ENCODE measurements at places on chromosomes 12 and 14.

- DNase-seq, result no peak
Observed at GRCh38 chr14:76376409-76376877, 506 bp downstream of the ESRRB start.

DNA sequence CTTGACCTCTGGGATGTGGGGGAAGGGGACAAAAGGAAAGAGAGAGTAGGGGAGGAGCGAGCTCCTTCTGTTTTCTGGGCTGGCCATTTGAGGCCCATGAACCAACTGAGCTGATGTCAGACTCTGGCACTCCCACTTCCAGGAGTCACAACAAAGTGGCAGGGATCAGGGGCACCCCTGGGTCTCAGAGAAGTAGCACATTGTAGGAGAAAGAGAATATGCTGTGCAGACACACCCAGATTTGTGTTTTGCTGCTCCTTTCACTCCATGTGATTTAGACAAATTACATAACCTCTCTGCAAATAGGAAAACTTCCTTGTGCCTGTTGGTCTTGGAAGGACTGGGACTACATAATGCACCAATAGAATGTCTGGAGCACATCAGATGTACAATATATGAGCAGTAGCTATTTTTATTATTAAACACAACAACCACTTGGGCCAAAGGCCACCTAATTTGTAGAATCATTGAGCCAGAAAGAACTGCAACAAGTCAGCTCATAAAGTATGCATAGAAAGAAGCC is 265.5 kb downstream of the ZFP36L1 start:
- no peak for DNase-seq

DNA sequence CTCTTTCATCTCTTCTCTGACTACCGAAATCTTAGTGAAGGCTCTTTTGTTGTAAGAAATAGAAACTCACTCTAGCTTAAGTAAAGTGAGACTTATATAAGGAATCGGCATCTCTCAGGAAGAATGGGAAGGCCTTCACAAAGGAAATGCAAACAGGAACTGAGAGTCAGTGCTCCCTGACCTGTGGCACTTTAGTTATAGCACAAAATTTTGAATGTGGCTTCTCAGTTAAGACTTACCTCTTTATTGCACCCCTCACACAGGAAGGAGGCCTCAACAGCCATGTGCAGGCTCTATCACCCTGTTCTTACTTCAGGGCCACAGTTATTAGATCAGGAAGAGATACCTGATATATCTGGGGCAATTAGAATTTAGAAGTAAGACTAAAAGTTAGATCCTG is 224.7 kb upstream of the EGLN3 start:
- DNase-seq, result no peak

GRCh38 chr14:105355850-105356604 is 41.5 kb downstream of the PACS2 start:
- DNase-seq, result no peak

DNA sequence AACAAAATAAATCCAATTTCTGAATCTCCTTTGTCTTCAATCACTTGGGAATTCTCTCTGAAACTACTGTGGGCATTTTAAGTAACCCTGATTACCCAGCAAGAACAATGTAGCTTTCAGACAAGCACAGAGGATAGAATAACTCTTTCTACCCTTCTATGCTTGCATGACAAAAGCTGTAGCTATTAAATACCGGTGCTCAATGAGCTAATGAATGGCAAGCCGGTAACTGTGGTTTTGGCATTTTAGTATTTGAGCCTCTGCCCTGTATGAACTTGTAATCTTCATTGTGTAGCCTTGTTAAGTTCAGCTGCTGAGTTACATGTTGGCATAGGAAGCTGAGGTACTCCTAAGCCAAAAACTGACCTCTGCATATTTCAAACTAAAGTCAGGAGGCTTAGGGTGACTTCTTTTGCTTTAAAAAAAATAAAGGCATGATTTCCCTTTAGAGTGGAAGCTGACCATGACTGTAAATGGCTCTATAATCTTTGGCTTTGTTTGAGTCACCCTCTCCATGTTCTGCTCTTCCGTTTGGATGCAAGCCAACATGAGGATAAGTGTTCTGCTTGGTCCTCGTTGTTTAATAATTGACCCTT is 171.0 kb upstream of the HIF1A start:
- no peak for DNase-seq

DNA sequence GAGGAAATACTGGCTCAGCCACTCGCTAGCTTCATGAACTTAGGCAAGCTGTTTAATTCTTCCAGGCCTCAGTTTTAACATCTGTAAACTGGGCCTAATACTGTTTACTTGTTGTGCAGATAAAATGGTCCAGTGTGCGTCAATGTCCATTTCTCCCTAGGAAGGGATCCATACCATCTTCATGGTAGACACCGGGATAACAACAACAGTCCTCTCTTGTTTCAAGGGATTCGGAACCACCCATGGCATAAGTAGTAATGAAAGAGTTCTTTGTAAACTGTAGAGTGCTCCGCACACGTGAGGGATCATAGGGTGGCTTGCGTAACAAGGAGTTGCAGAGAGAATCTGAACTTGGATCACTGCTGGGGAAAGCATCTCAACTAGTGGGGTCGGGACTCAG is 17.3 kb upstream of the CHGA start:
- no peak for DNase-seq

DNA sequence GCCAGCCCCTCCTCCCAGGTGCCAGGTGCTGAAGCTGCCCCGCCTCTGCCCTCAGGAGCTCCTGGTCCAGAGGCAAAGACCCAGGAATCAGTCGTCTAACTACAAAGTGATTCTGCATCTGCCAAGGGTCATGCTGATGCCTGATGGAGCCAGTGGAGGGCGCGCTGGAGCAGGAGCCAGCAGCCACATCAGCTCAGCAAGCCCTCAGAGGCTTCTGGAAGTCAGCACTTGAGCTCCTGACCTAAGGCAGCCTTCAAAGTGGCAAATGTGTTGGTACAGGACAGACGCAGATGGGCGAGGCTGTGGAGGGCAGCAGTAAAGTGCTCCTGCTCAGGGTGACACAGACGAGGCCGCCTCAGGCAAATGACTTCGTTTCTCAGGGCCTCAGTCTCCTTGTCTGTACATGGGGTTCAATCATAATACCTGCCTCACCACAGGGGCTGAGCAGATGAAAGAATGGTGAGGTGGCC is 10.9 kb downstream of the C12orf43 start:
- DNase-seq, result peak; percentile 56

DNA sequence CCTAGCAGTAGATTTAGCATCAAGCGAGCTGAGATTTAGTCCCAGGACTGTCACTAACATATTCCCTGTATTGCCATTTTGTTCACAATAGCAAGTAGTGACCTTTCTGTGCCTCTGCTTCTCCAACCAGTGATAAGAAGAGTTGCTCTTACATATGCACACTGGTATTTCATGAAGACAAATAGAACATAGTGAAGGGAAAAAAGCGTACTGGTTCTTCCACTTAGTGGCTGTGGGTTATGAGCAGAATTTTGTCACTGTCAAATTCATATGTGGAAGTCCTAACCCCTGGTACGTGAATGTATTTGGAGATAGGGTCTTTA is 12.3 kb upstream of the PPFIBP1 start:
- no peak for DNase-seq

- no peak for DNase-seq
Observed at GRCh38 chr12:127296591-127296990, 970.4 kb upstream of the TMEM132C start.

- no peak for DNase-seq
Observed at GRCh38 chr12:77559400-77560074, 271.2 kb upstream of the NAV3 start.

GRCh38 chr12:106359646-106360399 is 2.3 kb downstream of the POLR3B start:
- no peak for DNase-seq

DNA sequence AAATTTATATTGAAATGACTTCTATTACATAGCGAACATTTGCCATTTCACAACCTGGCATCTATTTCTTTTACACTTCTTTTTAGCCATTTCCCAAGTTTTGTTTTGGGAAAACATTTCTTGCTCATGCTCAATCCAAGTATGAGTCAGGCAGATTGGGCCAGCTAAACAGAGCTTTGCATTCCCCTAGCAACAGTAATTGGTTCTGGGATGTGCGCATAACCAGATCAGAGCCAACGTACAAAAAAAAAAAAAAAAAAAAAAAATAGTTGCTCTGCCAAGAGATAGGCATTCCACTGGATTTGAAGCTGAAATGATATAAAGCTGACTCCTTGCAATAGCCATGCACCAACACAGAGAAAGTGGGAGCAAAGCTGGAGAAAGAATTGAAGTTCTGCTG is 37.5 kb downstream of the PLCZ1 start:
- no peak for DNase-seq

DNA sequence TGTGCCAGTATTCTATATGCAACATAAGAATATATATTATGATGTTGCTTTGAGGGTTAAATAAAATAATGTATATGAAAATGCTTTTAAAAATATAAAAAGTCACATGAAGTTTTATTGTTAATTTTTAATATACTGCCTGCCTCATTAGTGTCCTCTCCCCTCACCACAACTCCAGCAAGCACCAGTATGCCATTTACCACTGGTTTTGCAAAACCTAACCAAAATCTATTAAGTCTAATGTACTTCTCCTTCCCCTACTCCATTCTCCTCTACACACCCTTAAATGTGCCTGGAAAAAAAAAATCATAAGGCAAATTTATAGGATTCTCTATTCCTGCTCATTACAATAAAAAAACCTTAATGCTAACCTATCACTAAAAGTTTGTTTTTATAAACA is 24.0 kb upstream of the GNG2 start:
- DNase-seq, result no peak

- no peak for DNase-seq
Observed at GRCh38 chr14:90620568-90621077, 195.6 kb downstream of the TTC7B start.

- DNase-seq, result no peak
Observed at GRCh38 chr12:55664826-55665225, 28.1 kb downstream of the OR10P1 start.

- DNase-seq, result no peak
Observed at GRCh38 chr12:55074806-55075205, 51.4 kb upstream of the OR9K2 start.

- DNase-seq, result no peak
Observed at GRCh38 chr12:71201136-71201679, 43.4 kb upstream of the TSPAN8 start.

DNA sequence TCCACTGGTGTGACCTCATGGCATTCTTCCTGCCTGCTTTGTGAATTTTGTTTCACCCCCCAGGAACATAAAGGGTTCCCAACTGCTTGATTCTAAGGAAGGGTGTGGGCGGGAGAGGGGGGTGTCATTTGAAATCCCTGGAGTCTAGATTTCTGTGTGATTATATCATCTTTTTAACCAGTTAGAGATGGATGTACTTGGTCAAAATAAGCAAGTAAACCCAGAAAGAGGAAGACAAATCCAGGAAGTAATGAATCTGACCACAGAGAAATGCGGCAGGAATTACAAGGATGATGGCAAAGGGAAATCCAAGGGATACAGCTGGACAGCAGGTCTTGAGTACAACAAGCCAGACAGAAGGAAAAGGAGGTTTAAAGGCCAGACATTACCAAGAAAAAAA is 38.9 kb downstream of the DMAC2L start:
- no peak for DNase-seq

GRCh38 chr12:79822475-79822874 is 112.4 kb downstream of the PPP1R12A start:
- DNase-seq, result no peak

- DNase-seq, result no peak
Observed at GRCh38 chr12:25496098-25496587, 56.9 kb downstream of the LMNTD1 start.

DNA sequence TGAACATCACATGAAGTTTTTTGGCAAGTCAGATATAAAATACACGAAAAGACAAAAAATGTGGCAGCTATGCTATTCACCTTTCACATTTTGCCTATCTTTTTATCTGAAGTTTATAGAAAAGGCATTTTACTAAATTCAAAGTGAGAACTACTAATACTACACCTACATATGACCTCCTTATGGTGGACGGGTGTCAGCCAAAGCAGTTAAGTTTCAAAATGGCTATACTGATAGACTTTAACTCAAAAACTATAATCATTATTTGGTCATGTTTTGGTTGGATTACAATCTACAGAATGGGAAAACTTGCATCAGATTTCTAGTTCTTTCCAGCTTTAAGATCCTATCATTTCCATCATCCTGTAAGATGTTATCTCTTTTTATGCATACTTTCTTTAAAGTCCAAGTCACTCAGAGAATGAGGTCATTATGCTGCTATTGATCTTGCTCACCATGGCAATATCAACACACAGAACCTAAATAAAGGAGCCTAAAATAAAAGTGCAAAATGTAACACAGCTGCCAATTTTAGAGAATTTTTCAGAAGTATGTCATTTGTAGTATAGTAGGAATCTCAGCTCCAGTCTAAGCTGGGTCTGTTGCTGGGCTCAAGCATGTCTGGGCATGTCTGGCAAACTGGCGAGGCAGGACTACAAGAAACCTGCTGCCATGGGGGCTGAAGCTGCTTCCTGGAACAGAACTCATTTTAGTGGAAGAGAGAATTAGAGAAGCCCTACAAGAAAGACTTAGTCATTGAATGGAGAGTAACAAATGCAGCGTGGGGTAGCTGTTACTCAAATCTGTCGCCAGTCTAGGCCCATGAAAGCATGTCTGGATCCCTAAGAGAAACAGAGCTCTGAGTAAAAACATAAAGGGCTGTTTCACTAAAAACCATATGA is 7.6 kb upstream of the AEBP2 start:
- peak; percentile 57 for DNase-seq

DNA sequence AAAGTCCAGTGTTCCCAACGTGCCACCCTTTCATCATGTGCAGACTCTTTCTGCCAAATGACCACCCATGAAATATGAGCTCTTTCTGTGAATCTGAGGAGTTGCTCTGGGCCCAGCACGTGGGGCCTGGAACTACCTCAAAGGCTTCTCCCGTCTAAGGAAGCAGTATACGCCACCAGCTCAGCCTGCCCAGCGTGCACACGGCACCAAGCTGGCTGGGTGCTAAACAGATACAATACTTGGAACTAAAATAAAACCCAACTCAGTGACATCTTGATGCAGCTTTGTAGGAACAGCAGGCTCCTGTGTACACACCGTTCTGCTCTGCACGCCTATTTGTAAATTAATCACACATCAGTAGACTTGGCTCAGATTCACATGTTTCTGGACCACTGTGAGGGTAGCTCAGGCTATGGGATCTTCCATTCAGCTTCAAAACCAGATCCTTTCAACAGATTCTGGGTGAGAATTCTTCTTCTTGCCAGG is 74.8 kb downstream of the ARL6IP4 start:
- no peak for DNase-seq

Measured in stimulated activated CD4-positive, alpha-beta T cell treated with anti-CD3 and anti-CD28 coated beads, Interleukin-4, amount 100 ng/mL, for 24 hours (primary cell).